ENCODE measurements at places on chromosomes 16 and 17.

- DNase-seq = no peak
Measured at GRCh38 chr16:21163576-21163975, 5.1 kb downstream of the LDAF1 start.

DNA sequence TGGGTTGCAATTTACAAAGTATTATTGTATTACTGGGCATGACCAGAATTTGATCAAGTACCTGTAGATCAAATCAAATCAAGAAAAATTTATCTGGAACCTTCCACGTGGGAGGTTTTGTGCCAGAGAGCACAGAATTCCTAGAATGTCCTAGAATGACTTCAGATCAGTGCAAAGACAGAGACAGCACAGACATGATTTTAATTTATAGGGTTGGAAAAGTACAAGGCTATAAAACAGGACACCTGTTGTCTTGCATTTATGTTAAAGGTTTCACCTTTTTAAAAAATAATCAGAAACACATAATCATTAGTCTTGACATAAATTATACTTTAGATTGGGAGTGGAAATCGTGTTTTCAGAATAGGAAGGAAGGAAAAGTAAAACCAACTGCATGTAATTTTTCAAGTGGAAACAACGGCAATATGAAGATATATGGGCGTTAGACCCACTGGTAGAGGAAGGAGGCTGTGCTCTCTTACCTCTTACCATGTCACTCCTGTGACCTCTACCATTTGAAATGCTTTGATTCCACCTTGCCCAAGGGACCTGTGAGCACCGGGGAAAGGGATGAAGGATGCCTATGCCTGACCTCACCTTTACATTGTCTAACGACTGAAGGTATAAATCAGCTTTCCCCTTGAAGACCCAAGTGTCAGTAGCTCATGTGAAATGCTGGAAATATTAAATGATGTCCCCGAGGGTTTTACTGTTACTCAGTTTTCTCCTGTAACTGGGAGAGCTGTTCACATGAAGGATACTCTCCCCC lies 100.4 kb downstream of the SNX11 start:
- DNase-seq = no peak

DNA sequence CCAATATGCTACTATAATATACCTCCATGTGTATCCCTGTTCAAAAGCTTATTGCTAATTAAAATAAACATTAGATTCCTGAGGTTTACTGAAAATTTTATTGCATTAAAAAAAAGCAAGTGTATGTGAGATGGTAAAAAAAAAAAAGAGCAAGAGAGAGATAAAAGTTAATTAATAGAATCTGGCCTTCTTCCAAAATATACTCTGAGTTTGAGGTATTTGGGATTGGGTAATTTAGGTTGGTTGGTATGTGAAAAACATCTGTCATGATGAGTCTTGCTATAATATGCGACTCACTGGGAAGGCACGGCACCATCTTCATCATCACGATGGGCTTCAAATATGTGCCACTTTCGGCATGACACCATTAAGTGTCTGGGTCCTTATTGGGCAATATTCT lies 711.1 kb upstream of the SOX9 start:
- DNase-seq = no peak

DNA sequence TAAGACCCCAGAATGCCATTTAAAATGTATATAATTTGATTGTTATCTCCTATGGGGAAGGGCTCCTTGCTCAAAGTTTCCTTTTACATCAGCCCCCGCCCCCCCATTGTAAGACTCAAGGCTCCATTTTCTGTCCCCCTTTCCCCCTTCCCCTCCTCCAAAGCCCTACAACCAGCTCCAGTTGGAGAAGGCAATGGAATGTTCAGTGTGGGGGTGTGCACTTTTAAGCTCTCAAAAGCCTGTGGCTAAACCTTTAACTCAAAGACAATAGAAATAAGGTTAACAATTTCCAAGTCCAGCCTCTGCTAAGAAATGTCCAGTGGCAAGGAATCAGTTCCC lies 114.7 kb downstream of the NOG start:
- DNase-seq = no peak

GRCh38 chr16:72189865-72190371 lies 18.0 kb upstream of the PMFBP1 start:
- no peak for DNase-seq

DNA sequence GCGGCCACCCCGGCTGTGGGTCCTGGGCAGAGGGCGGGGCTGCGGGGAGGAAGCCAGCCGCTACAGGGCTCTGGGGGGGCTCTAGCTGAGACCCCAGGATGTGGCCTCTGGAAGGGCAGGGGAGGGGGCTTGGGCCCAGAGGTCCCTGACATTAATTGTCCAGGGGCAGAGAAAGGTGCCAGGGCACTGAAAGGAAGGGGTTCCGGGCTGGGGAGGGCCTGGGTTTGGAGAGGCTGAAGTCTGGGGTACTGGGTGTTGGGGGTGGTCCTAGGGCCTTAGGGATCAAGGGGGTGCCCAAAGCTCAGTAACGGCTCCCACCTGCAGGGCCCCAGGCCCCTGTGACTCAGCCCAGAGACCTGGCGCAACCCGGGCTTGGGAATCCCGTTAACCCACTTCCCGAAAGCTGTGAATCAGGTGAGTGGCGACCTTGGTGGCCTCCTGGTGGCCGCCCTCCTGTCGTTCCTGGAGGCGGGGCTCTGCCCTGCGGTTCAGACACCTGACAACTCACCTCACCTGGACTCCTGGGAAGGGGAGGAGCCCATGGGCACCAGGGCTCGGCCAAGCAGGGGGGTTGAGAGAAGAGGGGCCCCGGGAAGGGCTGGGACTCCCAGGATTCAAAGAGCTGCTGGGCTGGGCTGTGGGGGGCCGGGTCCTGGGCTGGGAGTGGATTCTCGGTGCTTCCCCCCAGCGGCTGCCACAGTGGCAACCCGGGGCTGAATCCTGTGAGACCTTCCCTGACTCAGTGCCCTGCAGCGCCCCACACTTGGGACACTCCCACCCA lies 465 bp upstream of the PRSS22 start:
- DNase-seq = peak; percentile 5

DNA sequence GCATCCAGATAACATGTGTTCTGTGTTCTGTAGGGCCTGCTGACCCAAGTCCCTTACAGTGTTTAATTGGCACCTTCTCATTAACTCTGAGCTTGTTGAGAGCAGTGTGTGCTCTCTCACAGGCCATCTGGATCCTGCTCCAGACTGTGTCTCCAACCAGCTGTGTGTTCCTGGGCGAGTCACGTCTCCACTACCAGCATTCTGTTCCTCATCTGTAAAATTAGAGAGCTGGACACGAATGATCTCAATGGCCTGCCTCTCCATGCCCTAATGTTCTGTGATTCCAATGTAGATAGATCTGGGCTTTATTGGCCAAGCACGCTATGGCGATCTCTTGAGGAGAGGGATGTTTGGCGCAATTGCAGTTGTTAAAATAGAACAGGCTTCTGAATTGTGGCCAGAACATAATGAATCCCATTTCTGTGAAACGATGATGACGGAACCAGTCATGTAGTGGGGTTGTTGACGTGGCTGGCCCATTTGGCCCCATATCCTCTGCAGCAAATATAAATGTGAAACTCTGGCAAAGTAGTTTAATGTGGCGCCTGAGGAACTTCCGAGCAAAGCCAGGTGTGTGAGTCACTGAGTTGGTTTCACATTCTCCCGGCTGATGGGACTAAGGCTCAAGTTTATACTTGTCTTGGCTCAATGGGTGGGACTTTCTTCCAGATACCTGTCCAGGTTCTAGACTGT lies 22.2 kb downstream of the TBX4 start:
- no peak for DNase-seq

DNA sequence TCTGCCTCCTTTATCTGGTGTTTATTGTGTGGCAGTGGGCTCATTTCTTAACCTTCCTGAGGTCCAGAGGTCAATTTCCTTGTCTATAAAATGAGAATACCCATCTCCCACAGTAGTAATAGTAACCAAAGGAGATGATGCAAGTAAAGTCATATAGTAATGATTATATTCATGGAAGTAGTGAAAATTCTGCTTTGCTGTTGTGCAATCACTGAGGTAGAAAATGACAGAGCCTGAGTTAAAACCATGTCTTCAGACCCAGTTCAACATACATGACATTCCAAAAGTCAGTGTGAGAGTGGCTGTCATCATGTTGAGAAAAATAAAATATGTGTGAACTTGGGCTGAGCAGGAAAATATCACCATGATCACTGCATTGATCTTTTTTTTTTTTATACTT lies 864 bp upstream of the UMOD start:
- no peak for DNase-seq

GRCh38 chr16:14494396-14494966 lies 135.6 kb downstream of the PARN start:
- no peak for DNase-seq

- DNase-seq = no peak
Measured at GRCh38 chr17:53475002-53475401, 347.7 kb upstream of the KIF2B start.
